ENCODE measurements at places on chromosomes 2 and 18. TPM values are rescaled to one million over a fixed set of nuclear protein-coding genes. Genes with fewer than 3 reads are reported as not detected.

The UGT1A5 gene
- not detected for total RNA-seq

The HSPD1 gene
- 1,024 TPM for total RNA-seq

The ADGRF3 gene
- total RNA-seq: 0.48 TPM

The ABCG8 gene
- total RNA-seq: 0.25 TPM

The CCL20 gene
- not detected for total RNA-seq

The IL1R2 gene
- total RNA-seq: not detected

The DES gene
- total RNA-seq: 3.5 TPM

The PPIL3 gene
- 49.9 TPM for total RNA-seq

DNA sequence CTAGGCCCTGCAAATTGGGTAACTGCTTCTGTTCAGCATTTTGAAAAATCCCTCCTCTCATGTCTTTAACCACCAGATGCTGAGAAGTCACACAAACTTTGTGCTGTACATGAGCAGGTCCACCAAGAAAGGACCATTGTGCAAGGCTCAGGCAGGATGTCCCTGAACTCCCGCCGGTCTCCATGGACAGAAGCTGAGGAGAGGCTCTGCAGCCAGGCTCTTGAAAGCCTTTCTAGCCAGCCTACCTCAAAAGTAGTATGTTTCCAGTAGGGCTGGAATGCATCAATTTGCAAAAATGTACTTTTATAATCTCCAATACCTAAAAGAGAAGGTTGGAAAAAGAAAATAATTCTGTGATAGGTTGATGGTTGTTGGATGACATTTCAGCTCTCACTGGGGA is 47.0 kb upstream of the SH3BP4 start:
- no peak for DNase-seq

- DNase-seq: no peak
These were observed 13.0 kb downstream of the EIF5B start for GRCh38 chr2:99350194-99350593.

DNA sequence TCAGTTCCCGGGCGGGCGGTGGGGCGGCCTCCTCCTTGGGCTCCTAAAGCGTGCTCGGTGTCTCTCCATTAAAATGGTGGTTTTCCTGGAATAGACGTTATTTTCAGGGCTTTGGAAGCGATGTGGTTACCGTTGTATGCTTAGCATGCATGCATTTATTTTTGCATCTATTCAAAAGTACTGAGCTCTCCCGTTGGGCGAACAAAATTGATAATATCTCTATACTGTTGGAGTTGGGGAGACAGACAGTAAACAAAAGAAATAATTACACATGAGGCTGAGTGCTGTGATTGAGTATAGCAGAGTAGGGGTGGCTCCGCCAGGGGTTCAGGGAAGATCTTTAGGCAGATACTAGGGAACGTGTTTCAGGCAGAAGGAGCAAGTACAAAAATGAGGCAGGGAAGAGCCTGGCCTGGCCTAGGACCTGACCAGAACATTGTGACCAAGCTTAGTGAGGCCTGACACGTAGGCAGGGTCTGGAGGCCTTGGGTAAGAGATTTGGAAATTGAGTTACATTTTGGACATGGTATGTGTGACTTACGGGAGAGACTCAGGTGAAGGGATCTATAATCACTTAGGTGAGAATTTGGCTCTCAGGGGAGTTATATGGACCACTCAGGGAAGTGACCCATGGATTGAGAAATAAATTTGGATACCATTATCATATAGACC is 674 bp downstream of the NCAPH start:
- DNase-seq: no peak

DNA sequence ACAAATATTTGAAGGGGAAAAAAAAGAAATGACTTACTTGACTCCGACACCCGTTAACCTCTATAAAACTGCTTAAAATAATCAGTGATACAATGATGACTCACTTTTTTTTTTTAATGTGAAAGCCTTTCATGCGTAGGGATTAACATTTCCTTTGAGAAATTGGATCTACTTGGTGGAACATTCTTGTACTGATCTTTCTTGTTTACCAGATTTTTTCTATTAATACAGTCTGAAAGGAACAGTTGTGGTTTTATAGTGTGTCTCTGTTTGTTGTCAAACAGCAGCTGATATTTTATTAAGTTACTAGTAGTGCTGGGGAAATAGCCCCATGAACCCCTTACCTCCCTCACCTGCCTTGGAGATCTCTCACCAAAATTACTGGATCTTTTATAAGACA is 40.2 kb upstream of the NEB start:
- DNase-seq: no peak

DNA sequence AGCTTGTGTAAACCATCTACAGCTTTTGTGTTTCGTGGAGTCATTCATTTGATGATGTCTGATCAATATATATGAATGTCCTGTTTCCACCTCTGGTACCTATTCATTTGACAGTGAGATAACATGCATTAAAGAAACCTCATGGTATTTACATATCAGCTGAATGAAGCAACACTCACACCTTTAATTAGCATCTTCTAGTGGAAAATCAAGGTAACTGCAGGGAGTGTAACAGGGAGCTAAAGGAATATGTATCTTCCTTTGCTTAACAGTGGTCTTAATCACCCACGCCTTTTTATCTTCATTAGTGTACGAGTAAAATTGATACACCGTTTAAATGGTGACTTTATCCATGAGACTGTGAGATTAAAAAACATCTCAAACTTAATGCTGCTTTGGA is 15.6 kb downstream of the SLC39A10 start:
- DNase-seq: no peak

- no peak for DNase-seq
These were observed 162.5 kb upstream of the RPRM start for GRCh38 chr2:153641046-153641445.

- DNase-seq: no peak
These were observed 181.3 kb downstream of the PID1 start for GRCh38 chr2:229089776-229090175.

DNA sequence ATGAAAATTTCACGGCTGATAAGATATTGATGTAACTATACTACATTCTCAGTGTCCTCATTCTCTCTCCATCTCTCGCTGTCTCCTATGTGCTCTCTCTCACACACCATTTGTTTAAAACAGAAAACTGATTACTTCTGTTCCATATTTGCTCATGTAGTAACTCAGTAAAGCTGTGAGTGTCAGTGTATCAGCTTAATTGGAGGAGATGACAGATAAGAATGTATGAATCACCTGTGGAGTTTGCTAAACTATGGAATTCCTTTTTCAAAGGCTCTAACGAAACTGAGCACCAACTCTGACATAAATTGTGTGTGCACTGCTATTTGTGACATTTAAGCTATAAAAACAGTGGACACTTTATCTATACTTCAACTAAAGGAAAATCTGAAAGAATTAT is 1080.0 kb downstream of the DSC3 start:
- no peak for DNase-seq

GRCh38 chr2:20665243-20666004 is 1.5 kb upstream of the GDF7 start:
- peak; percentile 44 for DNase-seq

DNA sequence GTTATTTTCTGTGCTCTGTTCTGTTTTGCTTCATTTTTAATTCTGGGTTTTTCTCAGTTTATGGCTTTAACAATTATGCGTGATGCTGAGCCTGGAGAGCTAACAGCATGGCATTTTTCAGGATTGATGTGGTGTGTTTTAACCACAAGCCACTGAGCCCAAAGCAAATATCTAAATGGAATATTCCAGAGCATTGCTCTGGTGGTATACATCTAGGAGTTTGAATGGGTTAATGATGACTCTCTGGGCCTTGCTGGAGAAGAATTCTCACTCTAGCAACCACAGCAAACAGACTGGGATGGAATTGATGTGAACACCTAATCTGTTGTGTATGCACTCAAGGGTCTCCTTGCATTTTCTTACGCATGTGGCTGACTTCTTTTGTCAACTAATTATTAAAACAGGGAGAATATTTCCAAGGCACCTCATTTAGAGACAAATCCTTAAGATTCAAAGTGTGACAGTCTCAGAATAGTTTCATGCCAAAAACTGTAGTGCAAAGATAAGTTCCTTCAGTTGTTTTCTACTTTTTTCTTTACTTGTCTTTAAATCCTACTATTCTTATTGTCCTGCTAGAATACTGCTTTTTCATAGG is 164.0 kb downstream of the DTNA start:
- no peak for DNase-seq

DNA sequence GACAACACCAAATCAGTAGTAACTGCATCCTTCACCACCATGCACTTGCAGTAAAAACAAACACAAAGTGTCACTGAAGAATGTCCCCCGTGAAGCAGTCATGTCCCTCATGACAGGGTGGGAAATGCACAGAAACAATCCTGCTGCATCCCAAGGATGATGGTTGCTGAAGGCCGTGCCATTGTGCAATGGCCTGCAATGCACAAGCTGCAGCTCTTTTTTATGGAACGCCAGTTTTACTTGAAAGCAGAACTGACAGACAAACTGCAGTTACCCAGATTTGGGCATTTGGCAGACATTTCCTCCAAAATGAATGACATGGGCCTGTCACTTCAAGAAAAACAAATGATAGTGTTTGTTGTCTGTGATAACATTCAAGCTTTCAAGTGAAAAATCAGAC is 2.4 kb upstream of the CHST10 start:
- no peak for DNase-seq

DNA sequence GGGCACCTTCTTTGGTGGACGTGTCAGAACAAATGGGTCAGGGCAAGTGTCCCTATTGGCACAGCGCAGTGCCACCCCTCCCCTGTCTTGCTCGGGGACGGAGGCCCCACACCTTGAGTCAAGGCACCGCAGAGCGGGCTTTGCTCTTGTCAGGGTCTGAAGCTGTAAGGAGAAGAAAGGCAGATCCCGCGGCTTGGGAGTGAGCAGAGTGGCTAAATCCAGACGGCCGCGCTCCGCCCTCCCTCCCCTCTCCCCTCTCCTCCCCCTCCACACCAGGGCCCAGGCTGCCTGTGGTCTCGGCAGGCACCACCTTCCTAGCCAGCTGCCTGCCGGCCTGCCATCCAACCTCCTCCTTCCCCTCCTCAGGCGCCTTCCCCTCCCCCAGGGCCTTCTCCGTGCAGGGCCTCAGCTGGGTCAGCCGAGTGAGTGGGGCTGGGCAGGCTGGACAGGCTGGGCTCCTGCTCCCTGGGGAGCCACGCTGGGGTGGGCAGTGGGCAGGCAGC is 25.8 kb downstream of the SPEG start:
- DNase-seq: peak; percentile 69

DNA sequence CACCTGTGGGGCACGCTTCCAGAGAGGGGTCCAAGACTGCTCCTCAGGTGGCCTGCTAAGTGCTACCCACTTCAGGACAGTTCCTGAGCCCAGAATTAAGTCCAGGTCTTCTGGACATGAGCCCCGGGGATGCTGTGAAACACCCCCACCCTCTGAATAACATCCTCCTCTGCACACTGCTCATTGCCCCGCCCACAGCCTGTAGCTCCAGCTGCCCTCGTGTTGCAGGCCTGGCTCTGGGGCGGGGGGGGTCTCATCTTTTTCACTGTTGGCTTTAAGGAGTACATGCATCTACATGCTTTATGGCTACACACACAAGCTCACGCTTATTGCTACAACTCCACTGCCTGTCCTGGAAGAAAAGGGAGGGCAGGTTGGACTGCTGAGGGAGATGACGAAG is 92.8 kb downstream of the PTGR3 start:
- no peak for DNase-seq

Measured in WTC11 (cell line).